ENCODE measurements at places on chromosomes 5 and 9.

DNA sequence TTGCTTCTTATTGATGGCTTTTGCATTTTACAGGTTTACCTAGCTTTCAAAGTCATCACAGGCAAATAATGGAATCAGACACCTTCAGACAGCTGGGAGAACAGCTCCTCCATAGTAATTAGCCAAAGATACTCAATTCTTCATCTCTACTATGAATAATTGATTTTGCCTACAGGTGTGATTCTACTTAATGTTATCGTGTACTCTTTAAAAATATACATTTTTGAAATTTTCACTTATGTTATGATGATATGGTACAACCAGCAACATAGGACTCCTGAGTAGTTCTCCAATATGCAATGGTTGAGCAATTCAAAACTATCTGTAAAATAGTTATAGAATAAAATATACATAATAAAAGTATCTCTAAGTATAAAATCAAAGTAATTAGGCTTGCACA lies at the start of gene TAS2R1:
Gene TAS2R1, minus strand, starts transcription at position 101 of the 400 bp plus-strand sequence. CDS start 319 bp downstream, outside the sequence.
- DNase-seq = no peak

- DNase-seq = no peak
Measured at GRCh38 chr5:180682560-180682959, 33.2 kb upstream of the FLT4 start.

DNA sequence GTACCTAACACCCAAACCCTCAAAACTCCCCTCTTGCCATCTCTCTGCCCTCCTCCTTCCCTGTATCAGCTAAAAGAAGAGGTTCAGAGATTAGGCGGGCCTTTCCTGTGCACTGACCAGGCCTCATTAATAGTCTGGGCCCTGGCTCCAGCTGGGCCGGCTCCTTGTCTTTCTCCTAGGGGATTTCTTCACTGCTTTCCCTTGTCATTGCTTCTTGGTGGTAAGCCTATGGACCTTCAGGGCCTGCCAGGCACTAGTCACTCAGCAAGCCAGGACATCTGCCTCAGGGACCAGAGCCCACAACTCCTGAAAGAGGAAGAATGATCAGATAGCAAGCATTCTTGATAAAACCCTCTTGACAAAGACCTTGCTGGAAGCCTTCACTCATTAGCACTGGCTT lies 50.9 kb downstream of the MRRF start:
- DNase-seq = no peak

- DNase-seq = no peak
Measured at GRCh38 chr5:93850311-93850710, 108.9 kb upstream of the POU5F2 start.

GRCh38 chr9:126550891-126551351 lies 62.8 kb upstream of the LMX1B start:
- DNase-seq = no peak

- no peak for DNase-seq
Measured at GRCh38 chr5:124605541-124605940, 140.9 kb downstream of the ZNF608 start.

GRCh38 chr5:60504342-60504741 lies 195.6 kb downstream of the DEPDC1B start:
- DNase-seq = no peak

DNA sequence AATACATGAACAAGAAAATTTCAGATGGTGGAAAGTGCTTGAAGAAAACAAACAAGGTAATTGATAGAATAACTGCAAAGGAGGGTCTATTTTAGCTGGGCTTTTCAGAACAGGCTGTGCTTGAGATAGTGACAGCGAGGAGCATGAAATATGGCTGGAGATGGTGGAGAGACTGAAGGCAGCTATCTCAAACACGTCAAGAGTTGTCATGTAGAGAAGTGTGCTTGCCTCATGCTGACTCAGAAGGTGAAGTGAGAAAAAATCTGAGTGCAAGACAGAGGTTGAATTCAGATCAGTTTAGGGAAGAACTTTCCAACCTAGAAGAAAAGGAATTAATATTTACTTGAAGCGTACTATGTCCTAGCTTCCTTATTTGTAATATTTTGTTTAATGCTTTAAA lies 115.5 kb upstream of the RANBP3L start:
- peak; percentile 51 for DNase-seq

DNA sequence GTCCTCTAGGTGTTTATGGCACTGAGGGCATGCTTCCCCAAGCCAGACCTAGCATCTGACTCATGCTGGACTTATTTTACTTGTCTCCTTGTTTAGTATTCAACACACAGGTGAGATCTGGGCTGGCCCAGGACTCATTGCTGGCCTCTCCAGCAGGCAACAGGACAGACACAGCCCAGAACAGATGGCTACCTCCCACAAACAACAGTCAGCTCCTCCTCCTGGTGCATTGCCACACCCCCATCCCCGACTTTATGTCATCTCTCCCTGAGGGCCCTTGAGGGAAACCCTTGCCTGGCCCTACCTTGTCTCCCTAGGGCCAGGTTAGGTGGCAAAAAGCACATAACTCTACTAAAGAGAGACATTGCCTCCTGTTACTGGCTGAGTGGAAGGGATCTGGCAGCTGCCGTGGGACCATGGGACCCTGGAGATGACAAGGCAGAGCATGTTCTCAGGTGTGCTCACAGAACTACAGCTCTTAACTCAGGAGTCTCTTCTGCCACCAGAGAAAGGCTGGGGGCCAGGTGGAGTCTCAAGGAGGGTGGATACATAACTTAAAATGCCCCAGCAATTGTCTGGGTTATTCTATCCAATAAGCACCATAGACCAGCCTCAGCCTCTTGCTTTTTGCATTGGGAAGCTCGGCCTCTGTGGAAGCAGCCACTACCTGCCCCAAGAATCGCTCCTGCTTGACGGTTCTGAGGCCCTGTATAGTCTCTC lies 2.3 kb downstream of the ACSL6 start:
- DNase-seq = no peak

DNA sequence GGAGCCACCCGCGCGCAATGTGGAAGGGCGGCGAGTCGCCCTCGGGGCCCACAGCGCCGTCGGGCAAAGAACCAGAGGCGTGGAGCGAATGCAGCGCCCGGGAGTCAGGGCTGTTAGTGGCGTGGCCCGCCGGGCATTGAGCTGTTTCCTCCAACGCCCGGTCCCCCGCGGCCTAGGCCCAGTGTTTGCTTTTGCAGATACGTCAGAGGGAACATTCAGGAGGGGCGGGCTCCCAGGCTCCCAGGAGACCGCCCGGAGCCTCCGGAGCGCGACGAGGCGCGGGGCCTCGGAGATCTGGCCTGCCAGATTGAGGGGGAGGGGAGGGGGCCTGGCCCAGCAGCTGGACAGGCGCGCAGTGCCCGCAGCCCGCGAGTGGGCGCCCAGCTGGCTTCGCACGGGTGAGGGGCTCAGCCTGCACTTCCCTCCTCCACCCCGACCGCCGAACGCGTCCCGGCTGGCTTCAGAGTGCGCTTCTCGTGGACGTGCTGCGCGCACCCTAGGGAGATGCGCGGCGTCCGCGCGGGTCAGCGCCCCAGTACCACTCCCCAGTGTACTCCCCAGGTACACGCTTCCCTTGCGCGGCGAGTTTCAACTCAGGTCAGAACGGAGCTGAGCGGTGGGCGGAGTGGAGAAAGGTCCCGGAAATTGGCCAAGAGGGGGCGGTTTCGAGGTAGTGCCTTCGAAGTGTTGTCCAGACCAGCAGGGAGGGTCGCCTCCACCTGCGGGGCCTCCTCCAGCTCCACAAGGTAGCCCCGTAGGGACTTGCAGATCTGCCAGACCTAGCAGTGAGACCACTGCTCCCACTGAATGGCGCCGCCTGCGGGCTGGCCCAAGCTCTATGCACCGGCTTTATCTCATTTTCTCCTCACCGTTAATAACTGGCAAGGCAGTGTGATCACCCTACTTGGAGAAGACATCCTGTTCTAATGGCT lies 130.4 kb downstream of the TMEM174 start:
- no peak for DNase-seq

DNA sequence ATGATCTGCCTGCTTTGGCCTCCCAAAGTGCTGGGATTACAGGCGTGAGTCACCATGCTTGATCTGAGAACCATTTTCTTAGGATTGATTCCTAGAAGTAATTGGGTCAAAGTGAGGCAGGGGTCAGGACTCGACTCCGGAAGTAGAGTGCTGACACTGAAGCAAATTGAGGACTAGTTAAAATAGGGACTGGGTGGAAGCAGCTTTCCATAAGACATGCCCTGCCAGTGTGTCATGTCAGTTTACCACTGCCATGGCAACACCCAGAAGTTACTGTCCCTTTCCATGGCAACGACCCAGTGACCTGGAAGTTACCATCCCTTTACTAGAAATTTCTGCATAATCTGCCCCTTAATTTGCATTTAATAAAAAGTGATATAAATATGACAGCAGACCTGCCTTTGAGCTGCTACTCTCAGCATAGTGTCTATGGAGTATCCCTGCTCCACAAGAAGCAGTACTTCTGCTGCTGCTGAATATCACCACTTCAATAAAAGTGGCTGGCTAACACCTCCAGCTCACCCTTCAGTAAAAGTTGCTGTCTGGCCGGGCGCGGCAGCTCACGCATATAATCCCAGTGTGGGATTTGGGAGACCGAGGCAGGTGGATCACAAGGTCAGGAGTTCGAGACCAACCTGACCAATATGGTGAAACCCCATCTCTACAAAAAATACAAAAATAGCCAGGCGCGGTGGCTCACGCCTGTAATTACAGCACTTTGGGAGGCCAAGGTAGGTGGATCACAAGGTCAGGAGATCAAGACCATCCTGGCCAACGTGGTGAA lies 47.8 kb upstream of the JADE2 start:
- DNase-seq = no peak

- no peak for DNase-seq
Measured at GRCh38 chr5:142433526-142434321, 108.9 kb upstream of the SPRY4 start.

DNA sequence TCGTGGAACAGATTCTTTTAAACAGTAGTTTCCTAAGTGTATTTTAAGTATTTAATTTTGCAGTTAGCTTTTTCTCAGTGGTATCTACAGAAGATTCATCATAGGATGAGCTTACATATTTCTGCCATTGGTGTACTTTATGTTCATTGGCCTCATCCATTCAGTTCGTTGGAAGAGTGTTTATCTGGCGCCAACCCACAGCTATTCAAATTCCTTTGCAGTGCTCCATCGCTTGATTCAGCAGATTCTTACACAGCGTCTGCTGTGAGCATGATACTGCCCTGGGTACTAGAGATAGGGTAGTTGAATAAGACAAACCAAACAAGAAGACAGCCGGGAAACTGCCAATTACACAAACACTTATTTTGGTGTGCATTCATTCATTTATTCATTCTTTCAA lies 55.1 kb downstream of the NUP214 start:
- no peak for DNase-seq

GRCh38 chr5:124912638-124913328 lies 166.3 kb upstream of the ZNF608 start:
- DNase-seq = no peak

DNA sequence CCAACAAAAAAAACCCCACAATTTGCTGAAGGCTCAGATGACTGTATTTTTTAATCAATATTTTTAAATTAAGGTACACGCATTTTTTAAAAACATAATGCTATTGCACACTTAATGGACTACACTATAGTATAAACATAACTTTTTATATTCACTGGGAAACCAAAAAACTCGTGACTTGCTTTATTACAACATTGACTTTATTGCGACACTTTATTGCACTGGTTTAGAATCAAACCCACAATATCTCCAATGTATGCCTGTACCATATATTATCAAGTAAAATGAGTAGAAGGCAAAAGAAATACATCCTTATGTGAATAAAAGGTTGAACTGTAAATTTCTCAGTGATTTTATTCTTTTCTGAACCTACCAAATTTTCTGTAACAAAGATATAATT lies 53.7 kb downstream of the RICTOR start:
- DNase-seq = no peak

DNA sequence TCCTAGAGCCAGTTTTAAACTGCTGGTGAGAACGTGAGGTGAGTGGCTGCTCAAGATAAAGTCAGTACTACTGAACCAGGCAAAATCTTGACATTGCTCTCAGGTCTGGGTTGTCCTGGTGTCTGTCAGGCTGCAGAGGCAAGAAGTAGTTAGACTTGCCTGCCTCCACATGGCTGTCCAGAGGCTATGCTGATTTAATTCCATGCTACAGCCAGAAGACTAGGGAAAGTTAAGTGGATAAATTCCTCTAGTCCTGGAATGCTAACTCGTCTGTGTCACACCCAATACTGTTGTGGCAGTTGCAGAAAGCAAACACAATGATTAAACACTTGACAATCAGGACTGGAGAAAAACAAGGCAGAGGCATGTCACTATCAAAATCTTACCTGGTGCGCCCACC lies 118.9 kb downstream of the ACER2 start:
- DNase-seq = no peak

DNA sequence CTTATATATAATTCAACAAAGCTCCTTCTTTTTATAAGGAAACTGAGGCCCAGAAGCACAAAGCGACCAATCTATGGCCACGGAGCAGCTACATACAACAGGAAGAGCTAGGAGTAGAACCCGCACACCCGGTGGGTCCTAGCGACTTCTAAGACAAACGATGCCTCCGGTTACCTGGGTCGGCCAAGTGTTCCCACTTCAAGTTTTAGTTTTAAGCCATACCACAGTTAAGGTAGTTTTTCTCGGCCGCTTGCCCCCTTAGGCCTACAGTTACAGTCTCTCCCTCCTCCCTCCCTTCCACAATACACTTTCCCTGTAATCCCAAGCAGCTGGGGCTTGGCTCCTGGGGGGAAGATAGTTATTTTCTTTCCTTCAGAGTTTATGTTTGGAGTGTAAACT lies 533 bp downstream of the SREK1IP1 start:
- no peak for DNase-seq

GRCh38 chr9:113876151-113876992 lies at the start of gene ZNF618:
Gene ZNF618, plus strand, starts transcription at chr9:113876309. Its CDS starts 72 bp downstream, at chr9:113876381.
- no peak for DNase-seq

GRCh38 chr5:117204926-117205869 lies 630.6 kb upstream of the SEMA6A start:
- no peak for DNase-seq

- no peak for DNase-seq
Measured at GRCh38 chr5:3194684-3195083, 400.9 kb upstream of the IRX1 start.

DNA sequence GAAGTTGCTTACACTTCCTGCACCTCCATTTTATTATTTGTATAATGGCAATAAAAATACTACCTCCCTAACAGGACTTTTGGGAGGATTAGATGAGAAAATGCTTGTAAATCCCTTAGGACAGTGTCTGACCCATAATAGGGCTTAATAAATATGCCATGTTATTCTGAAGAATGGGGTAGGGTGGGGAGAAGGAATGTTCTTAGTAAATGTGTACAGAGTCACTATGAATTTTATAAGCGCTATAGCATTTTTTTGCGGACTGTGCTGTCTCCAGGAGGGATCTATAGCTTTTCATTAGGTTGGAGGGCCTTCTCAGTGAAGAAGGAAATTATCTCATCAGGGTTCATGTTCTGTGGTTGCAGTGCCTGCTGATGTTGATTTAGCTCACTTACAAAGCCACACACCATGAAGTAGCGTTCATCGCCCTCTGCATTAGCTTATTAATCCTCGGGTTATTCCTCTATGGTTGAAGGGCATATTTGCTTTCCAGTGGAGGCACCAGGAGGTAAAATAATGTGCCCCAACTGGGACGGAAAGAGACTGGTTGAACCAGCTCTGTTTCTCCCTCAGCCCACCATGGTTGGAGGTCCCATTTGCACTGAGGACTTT lies 497.1 kb downstream of the ARHGEF28 start:
- no peak for DNase-seq

GRCh38 chr5:93090698-93091097 lies 490.3 kb downstream of the NR2F1-AS1 start:
- DNase-seq = no peak

GRCh38 chr9:120441426-120442307 lies 138.3 kb downstream of the CDK5RAP2 start:
- DNase-seq = no peak

Data from T-helper 2 cell (primary cell).